Left colon (tissue), 2 donors: ENCODE measurements at places on chromosomes 4 and X. TPM values are rescaled to one million over a fixed set of nuclear protein-coding genes. Genes with fewer than 3 reads are reported as not detected.

The SPANXA1 gene
- not detected for total RNA-seq

The TLR2 gene
- 4.3 TPM for total RNA-seq

The NOA1 gene
- 22.3 TPM for total RNA-seq

The ASB5 gene
- 2.1 TPM for total RNA-seq

The RTL9 gene
- not detected for total RNA-seq

The CYBB gene
- 8.8 TPM for total RNA-seq

The NAAA gene
- 154 TPM for total RNA-seq

The MAGEA9 gene
- total RNA-seq: not detected

The PWWP3B gene
- total RNA-seq: 0.25 TPM

The H2BW2 gene
- not detected for total RNA-seq

The STAP1 gene
- 0.84 TPM for total RNA-seq

The UGT2A3 gene
- 119 TPM for total RNA-seq

The PCDH7 gene
- total RNA-seq: 15.6 TPM

The CT47B1 gene
- total RNA-seq: not detected

The EGFL6 gene
- 0.11 TPM for total RNA-seq

The PABPC1L2B gene
- not detected for total RNA-seq

The TEX13D gene
- total RNA-seq: not detected

The P2RY8 gene
- total RNA-seq: 0.43 TPM

The MTNR1A gene
- total RNA-seq: 5.8 TPM

The PCDH10 gene
- 0.12 TPM for total RNA-seq

The BEX1 gene
- 1.6 TPM for total RNA-seq

- no peak for DNase-seq
Measured at GRCh38 chr4:128349921-128350320, 62.3 kb upstream of the PGRMC2 start.

- DNase-seq: no peak
Measured at GRCh38 chr4:52555356-52555716, 103.8 kb downstream of the USP46 start.

- no peak for DNase-seq
Measured at GRCh38 chr4:97367878-97368277, 775.4 kb downstream of the STPG2 start.

- no peak for DNase-seq
Measured at GRCh38 chrX:16617382-16617781, 32.6 kb upstream of the S100G start.

DNA sequence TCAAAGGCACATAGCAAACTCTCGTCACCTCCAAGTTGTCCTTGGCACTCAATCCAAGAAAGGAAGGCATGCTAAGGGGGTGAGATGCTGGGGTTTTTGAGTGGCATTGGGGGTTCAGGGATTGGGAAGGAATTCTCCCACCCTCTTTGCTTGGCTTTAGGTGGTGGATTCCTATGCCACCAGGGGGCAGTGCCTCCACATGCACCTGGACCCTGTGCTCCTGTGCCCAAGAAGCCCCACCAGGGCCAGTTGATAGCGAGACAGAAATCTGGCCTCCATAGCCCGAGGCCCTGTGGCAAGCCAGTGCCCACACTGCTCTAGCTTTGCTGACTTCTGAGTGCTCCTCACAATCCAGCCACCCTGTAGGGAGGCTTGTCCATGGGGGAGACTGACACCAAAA lies 2.0 kb upstream of the FATE1 start:
- no peak for DNase-seq

- no peak for DNase-seq
Measured at GRCh38 chr4:183182873-183183725, 84.0 kb downstream of the WWC2 start.

- no peak for DNase-seq
Measured at GRCh38 chr4:85522277-85522676, 47.3 kb downstream of the ARHGAP24 start.

- no peak for DNase-seq
Measured at GRCh38 chr4:29046781-29047180, 1673.4 kb upstream of the PCDH7 start.

GRCh38 chr4:104418286-104418685 lies 76.4 kb downstream of the CXXC4 start:
- no peak for DNase-seq

GRCh38 chr4:28146191-28146590 lies 1285.5 kb downstream of the STIM2 start:
- no peak for DNase-seq

DNA sequence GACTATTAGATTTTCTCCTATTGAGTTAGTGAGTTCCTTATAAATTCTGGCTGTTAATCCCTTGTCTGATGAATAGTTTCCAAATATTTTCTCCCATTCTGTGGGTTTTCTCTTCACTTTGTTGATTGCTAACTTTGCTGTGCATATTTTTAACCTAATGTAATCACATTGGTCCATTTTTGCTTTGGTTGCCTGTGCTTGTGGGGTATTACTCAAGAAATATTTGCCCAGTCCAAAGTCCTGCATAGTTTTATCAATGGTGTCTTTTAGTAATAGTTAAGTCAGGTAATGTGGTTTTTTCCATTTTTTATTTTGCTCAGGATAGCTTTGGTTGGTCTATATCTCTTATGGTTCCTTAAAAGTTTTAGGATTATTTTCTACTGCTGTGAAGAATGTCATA lies 490.3 kb downstream of the ARAP2 start:
- DNase-seq: no peak

DNA sequence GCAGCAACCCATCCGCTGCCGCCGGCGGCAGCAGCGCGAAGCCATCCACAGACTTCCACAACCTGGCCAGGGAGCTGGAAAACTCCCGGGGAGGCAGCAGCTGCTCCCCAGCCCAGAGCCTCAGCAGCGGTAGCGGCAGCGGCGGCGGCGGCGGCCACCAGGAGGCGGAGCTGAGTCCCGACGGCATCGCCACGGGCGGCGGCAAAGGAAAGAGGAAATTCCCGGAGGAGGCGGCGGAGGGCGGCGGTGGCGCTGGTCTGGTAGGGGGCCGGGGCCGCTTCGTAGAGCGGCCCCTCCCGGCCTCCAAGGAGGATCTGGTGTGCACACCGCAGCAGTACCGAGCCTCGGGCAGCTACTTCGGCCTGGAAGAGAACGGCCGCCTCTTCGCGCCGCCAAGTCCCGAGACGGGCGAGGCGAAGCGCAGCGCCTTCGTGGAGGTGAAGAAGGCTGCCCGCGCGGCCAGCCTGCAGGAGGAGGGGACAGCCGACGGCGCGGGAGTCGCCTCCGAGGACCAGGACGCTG lies 4.9 kb downstream of the PRDM8 start:
- peak; percentile 91 for DNase-seq

DNA sequence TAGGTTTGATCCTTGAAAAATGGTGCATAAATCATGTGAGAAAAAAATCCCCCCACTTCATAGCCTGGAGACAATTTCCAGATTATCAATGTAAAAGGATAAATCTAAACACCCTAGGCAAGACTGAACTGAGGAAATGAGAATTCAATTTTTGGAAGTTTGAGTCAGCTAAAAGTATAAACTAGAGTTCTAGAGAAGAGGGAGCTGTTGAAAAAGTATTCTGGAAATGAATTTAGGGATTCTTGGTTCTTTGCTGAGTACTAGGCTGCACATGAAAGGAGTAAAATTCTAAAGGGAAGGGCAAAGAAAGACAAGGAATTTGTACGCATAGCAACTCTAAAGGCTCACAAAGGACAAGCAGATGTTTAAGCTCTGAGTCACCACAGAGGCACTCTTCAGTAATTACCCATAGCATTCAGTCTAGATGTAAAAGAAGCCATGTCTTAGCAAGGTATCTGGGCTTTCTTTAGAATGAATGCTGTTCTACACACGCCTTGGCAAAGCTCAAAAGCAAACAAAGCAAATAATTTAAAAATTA lies 896.5 kb downstream of the PDHA2 start:
- DNase-seq: no peak

- DNase-seq: no peak
Measured at GRCh38 chrX:120468071-120468470, 1.0 kb downstream of the LAMP2 start.

- DNase-seq: no peak
Measured at GRCh38 chr4:56641494-56642051, 39.5 kb downstream of the HOPX start.

- no peak for DNase-seq
Measured at GRCh38 chr4:166415749-166416148, 542.7 kb downstream of the TLL1 start.

DNA sequence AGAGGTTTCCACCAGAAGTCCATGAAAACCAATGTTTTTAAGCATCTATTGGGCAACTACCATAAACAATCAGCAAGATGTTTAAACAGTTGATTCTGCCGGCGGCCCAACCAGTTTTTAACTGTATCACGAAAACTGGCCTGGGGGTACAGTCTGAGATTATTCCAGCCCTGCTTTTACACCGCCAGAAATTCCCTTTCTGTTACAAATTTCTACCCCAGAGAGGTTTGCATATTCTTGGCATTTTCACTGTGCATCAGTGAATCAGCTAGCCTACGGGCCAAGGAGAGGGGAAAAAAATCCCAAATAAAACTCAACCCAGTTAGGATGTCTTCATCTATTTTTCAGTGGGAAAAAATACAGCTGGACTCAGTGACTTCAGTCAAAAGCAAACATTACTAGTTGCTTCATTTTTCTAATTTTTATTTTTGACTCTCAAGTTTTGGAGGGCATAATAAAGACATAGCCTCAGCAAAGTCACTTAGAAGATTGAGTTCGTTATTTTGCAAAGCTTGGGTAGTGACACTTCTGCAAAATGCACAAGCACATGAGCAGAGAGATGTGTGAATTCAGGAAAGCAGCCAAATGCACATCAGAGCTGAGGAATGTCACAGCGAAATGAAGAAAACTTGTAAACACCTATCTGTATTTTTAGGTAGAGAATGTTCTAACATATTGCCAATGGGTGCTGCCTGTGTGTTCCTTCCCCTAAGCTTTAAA lies 167.8 kb upstream of the GK2 start:
- DNase-seq: no peak

DNA sequence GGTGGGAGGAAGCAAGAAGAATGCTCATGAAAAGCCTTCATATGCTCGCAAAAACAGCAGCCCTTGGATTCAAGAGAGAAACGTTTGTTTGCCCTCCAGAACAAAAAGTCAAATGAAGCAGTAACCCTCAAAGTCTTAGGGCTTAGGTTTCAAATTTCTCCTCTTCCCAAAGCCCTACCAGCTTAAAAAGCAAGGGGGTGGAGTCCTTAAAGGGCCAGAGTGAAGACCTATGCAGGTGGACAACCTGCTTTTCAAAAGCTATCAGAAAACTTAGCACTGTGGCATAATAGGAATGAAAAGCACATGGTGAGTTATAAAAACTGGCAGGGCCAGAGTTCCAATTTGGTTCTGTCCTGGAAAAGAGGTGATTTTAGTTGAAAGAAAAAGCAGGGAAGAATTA lies 253.3 kb downstream of the NAP1L3 start:
- no peak for DNase-seq

DNA sequence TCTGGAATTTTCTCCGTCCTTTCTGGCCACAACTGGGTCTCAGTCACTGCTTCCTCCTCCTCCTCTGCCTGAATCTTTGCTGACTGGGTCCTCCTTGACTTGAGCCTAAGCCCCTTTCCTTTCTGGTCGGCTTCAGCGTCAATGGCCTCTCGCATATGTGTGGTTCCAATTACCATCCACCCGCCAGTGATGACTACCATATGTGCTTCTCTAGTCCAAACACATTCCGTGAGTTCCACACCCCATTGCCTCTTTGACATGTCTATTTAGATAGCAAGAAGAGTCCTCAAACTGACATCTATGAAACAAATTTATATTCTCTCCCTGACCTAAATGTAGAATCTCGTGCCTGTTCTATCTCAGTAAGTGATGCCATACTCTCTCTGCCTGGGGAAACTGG lies 19.8 kb downstream of the MXRA5 start:
- no peak for DNase-seq

GRCh38 chr4:8547108-8547911 lies 32.9 kb upstream of the GPR78 start:
- DNase-seq: no peak

DNA sequence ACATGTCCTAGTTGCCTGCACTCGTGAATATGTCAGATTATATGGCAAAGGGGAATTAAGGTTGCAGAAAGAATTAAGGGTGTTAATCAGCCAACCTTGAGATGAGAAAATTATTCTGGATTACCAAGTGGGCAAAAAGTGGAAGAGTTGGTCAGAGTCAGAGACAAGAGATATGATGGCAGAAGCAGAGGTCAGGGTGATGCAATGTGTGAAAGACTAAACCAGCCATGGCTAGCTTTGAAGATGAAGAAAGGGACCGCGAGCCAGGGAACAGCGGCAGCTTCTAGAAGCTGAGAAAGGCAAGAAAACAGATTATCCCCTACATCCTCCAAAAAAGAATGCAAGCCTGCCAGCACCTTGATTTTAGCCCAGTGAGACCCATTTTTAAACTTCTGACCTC lies 385.6 kb downstream of the HNRNPD start:
- DNase-seq: no peak

DNA sequence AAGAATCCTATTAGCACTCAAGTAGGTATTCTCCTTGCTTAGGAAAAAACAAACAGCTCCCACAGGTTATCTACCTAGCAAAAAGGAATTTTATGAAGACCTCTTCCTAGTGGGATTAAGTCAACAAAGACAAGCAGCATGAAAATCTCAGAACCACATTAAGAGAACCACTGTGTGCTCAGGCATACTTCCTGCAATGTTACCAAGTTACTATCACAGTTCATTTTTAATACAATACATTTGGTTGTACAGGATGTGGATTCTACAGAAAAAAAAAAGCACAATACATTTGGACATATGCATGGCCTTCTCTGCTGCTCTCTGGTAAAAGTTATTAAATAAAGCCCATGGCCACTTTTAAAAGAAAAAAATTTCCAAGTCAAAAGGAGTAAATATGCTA lies 193.7 kb downstream of the PPP3CA start:
- DNase-seq: no peak

- no peak for DNase-seq
Measured at GRCh38 chr4:115259642-115260041, 146.2 kb upstream of the NDST4 start.

DNA sequence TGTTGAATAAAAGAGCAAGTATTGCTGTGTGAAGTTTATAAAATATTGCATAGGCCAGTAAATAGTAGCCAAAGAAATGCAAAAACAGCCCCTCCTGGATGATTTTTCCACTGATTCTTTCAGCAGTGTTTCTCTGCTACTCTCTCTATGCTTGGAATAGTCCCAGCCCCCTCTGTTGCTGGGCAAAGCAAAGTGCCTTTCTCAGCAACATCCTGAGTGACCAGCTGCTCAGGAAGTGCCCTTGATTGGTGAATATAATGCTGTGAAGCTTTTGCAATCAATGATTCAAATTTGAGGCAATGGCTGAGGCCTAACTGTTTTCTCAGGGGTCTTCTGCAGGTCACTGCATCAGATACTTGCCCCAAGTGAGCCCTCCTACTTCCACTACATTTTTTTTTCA lies 656.7 kb downstream of the ZNF674 start:
- no peak for DNase-seq

DNA sequence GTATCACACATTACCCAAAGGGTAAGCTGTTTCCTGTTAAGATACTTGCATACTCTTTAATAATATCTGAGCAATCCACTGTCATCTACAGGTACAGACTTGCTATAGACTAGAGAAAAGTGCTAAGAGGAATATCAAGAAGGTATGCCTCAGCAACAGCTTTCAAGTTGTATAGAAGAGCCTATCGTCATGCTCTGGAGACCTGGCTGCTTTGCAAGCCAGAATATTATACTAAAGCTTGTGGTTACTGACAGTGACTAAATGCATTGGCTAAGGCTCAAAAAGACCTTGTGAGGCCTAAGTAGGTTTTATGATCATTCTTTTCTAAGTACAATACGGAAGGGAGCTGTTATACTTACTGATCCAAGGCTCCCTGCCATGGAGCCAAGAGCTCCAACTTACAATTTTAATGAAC lies 11.3 kb downstream of the LAMP2 start:
- no peak for DNase-seq

- DNase-seq: no peak
Measured at GRCh38 chr4:766559-767283, 59.2 kb downstream of the CPLX1 start.
